ENCODE measurements at places on chromosomes 7 and 10.

DNA sequence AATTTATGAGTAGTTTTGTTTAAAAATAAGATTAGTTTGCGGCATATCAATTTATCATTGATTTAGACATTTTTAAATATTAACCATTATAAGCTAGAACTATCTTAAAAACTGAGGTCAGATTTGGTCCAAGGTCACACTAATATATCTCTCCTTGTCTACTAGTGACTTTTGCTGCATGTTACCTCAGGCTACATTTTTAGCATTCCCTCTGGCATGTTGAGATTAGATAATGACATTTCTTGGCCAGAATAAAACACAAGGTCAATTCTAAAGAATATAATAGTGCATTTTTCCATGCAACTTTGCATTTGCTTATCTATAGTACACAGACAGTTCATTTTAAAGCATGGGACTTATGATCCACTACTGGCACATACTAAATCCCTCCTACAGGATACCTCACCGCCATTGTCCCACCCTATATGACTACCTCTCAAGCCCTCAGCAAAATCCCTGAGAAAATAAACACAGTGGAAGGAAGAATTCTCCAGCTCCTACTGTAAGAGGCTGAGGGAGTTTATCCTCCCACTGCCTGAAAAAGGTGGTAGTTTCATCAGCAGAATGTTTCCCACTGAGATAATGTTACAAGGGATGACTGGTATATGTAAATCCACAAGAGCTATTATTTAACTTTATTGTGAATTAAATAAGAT is 816.4 kb downstream of the GRM8 start:
- no peak for DNase-seq

GRCh38 chr7:34312624-34313023 is 345.4 kb upstream of the NPSR1 start:
- DNase-seq, result no peak

DNA sequence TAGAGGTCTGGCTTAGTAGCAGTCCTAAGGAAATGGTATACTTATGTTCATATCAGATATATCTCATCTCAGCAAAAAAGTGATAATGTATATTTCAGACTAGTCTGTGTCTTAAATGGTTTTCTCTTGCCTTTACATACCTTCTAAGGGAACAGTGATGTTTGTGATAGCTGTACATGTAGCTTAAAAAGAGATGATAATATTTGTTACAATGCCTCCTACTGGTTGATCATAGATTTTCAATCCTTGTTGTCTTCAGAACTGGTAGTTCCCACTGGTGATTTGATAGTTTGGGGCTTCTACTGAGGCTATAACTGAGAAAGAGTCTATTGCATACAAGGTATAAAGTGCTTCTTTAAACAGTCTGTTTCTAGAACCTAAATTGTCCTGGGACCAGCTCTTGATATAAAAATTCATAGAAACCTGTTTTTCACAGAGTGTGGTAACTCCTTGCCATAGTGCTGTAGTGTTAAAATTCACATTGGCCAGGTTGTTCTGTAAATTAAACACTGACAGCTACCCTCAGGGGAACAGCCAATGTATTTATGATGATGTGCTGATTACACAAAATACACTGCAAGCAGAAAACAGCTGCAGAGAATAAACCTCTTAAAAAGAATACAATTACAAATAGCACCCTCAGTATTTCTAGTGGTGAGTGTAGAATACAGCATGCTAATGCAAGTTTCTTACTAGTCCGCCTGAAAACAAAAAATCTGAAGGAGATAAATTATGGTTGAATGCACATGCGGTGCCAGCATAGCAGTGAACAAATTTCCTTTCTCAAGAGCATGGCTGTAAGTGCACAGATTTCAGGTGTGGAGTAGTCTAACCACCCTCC is 90.3 kb downstream of the BTRC start:
- no peak for DNase-seq

DNA sequence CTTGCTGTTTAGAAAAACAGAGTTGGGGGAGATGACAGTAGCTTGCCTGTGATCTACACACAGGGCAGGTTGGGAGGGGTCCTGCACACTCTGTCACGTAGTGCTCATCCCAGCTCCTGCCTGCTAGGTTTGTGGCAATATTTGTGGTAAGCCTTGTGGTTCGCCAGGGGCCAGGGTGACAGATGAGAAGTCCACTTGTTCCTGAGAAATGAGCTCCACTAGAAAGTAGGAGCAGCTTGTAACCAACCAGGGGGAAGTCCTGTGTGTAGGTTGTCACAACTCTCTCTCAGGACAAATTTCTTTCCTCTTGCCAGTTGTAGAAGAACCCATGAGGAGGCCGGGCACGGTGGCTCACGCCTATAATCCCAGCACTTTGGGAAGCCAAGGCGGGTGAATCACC is 147.0 kb downstream of the TCF7L2 start:
- DNase-seq, result no peak

DNA sequence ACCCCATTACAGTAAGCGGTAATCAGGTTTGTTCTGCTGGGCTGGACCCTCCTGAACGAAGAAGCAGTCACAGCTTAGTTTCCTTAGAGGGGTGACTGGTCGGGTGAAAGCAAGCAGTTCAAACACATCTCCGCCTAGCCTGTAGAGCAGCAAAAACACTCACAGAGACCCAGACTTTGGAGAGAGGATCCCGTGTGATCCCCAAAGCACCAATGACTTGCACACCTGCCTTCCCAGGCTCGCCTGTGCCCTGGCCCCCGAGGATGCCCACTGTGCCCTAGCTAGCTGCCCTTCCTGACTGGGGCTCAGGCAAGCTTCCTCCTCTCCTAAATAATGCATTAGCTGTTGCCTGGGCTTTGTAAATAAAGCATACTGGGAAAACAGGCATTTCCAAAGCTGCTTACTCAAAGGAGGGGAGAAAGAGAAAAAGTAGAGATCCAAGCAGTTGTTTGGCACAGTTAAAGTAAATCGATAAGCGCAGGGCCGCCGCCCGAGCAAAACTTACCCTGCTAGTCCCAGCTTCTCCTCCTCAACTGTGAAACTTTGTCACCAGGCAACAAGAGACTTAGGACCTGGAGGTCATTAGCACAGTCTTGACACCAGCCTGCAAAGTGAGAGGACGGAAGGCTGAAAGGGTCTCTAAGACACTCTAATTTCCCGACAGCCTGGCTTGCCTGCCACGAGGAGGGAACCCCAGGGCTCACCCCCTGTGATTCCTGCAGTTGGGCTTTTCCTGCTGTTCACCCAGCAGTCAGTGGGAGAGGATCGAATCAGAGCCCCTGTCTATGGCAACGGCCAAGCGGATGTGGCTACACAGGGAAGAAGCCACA is 4.8 kb downstream of the LRRC18 start:
- no peak for DNase-seq

DNA sequence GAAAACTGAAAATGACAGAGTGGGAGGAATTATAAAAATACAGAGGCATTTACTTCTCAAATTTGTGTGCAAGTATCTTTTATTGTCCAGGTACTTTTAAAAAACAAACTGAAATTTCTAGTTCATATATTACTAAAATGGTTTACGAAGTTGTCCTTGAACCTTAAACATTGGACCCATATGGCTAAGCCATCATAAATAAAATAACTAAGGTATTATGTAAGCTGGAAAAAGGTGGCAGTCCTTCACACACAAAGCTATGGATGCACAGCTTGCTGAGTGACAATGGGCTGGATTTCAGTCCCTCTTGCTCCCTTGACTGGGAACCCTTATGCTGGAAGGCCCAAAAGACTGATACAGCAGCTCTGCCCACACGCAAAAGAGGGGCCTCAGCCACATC is 66.1 kb downstream of the COBL start:
- DNase-seq, result no peak

- no peak for DNase-seq
Observed at GRCh38 chr7:113094517-113095249, 8.1 kb upstream of the GPR85 start.

- no peak for DNase-seq
Observed at GRCh38 chr7:18144166-18144565, 116.5 kb upstream of the PRPS1L1 start.

- no peak for DNase-seq
Observed at GRCh38 chr10:11511321-11511720, 100.1 kb downstream of the USP6NL start.

DNA sequence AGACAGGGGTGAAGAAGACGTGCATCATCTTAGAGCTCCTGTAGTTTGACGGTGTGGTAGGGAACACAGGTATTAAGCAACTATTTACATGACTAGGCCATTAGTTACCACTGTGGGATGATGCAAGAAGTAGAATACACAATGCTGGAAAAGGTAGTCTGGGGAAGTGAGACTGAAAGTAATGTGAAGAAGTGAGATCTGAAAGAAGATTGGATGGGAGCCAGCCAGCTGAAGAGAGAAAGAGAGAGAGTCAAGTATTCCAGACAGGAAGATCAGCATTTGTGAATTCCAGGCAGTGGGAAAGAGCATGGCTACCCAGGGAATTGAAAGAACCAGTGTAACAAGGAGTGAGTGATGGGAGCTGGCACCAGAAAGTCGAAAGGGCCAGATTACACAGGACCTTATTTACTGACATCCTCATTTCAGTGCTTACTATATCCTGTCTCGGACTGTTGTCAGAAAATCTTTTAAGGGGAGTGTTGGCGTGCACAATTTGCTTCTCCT is 4.0 kb upstream of the CFAP58 start:
- no peak for DNase-seq

DNA sequence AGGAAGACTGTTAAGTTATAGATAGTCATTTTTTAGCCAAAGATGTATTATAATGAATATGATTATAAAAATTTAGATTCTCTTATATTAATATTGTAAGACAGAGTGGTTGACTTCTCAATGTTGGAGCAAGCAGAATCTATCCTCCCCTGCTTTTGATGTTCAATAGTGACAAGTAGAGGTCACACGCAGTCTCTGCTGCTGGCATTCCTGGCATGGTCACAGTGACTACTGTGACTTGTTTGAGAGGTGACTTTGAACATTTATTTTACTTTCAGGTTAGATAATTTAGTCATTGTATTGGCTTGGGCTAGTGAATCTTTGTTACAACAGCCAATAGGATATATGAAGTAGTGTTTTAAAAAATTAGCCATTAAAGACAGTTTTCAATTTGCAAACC is 13.7 kb upstream of the CD36 start:
- no peak for DNase-seq

GRCh38 chr7:140122965-140123364 is 53.8 kb downstream of the KDM7A start:
- no peak for DNase-seq

- no peak for DNase-seq
Observed at GRCh38 chr7:112362053-112362650, 88.1 kb upstream of the IFRD1 start.

DNA sequence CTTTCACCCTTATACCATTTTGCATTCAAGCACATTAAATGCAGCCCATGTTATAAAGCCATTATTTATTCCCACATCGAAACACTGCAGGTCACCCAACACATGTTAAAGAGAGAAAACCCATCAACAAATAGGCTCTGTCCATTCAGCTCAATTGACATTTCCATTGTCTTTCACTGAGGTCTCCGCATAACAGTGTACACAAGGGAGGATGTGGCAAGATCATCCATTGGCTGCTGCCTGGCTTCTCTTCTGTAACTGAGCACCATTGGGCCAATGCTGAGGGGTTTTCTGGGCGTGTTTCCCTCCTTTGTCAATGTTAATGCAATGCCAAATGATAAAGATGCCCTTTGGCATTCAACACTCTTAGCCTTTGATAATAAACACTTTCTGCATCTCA is 278.1 kb upstream of the SP4 start:
- no peak for DNase-seq

GRCh38 chr10:1174022-1174421 is 117.8 kb downstream of the WDR37 start:
- DNase-seq, result no peak

GRCh38 chr10:79579361-79579760 is 19.2 kb upstream of the SFTPA2 start:
- DNase-seq, result no peak

DNA sequence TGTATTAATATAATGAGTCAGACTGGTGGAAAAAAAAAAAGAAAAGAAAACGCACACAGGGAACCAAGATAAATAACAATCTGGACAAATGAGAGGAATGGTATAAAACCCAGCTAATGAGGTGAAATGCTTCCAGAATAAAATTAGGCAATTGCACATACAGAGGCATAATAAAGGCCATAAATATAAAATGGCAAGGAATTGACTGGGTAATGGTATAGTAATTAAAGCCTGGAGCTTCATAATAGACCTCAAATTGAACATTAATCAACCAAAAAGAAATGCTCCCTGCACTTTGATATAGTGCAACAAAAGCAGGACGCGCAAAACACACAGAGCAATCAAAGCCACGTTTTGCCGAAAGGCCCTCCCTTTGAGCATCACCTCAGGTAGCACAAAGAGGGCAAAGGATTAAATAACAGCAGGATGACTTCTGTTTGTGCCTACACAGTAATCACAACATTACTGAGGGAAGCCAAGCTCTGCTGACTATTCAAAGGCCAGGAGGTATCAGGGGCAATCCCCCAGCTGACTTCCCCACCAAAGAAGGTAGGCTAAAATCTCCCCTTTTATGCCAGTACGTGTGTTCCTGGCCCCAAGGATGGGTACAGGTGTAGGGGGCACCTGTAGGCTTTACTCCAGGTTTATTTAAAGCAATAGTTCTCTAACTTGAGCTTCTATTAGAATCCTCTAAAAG is 343.7 kb downstream of the ELMO1 start:
- no peak for DNase-seq

GRCh38 chr7:135231686-135232085 is 2.0 kb upstream of the STRA8 start:
- DNase-seq, result no peak

DNA sequence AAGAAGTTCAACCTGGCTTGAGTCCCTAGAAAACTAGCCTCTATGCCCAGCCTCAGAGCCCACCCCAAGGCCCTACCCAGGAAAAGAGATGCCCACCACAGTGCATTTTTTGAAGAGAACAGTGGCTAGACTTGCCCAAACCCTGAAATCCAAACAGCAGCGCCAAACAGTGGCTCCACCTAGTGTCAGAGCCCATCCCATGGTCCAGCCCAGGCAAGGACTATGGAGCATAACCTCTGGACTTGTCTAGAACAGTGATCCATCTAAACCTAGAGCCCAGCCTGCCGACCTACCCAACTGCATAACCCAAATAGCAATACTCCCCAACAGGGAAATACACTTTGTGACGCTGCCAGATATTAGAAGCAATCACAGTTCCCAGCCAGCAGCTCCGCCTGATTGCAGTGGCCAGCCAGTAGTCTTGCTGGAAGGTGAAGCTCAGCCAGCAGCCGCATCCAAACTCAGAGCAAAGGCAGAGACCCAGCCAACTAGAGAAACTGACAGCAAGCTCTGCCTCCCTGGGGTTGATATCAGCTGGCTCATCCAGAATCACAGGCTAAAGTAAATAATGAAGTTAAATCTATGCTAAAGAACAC is 44.5 kb downstream of the HBP1 start:
- no peak for DNase-seq

DNA sequence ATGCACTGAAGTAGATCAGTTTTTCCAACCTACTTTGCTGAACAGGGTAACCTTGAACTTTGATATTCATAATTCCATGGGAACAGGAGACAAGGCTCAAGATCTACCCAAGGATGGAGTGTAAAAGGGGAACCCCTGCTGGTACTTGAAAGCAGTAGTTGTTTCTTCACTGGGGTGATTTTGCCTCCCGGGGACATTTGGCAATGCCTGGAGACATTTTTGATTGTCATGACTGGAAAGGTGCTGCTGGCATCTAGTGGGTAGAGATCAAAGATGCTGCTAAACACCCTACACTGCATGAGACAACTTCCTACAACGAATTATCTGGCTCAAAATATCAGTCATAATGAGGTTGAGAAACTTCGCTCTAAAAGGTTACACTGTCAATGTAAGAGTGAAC is 214.8 kb upstream of the CTBP2 start:
- DNase-seq, result no peak

- no peak for DNase-seq
Observed at GRCh38 chr7:47375121-47375938, 206.6 kb downstream of the TNS3 start.

GRCh38 chr7:129778770-129779601 is 167.5 kb downstream of the NRF1 start:
- no peak for DNase-seq

Measured in effector memory CD4-positive, alpha-beta T cell (primary cell).